HFFc6 (cell line): ENCODE measurements at places on chromosomes 6 and 20. TPM values are rescaled to one million over a fixed set of nuclear protein-coding genes. Genes with fewer than 3 reads are reported as not detected.
A peak's percentile ranks its signal among the peaks of the same experiment; 100 is the strongest.

- H3K36me3 ChIP-seq, result peaks cover 4% of the 10 kb centered on the region; the same call in 1 of the 2 replicates
- H3K27me3 ChIP-seq, result no peaks in the 10 kb centered on the region; the same call in 1 of the 2 replicates
- H3K4me1 ChIP-seq, result no peaks in the 10 kb centered on the region
Measured at GRCh38 chr6:51349857-51350256, 531.2 kb downstream of the TFAP2B start.

- no peak overlapping the region for H3K4me3 ChIP-seq
- no peak for DNase-seq
- H3K36me3 ChIP-seq, result no peaks in the 10 kb centered on the region
- peaks cover 2% of the 10 kb centered on the region; the same call in 1 of the 2 replicates for H3K4me1 ChIP-seq
- H3K27me3 ChIP-seq, result peaks cover 33% of the 10 kb centered on the region
- H3K27ac ChIP-seq, result no peak overlapping the region
Measured at GRCh38 chr20:44754554-44754953, 8.9 kb downstream of the KCNK15 start.

DNA sequence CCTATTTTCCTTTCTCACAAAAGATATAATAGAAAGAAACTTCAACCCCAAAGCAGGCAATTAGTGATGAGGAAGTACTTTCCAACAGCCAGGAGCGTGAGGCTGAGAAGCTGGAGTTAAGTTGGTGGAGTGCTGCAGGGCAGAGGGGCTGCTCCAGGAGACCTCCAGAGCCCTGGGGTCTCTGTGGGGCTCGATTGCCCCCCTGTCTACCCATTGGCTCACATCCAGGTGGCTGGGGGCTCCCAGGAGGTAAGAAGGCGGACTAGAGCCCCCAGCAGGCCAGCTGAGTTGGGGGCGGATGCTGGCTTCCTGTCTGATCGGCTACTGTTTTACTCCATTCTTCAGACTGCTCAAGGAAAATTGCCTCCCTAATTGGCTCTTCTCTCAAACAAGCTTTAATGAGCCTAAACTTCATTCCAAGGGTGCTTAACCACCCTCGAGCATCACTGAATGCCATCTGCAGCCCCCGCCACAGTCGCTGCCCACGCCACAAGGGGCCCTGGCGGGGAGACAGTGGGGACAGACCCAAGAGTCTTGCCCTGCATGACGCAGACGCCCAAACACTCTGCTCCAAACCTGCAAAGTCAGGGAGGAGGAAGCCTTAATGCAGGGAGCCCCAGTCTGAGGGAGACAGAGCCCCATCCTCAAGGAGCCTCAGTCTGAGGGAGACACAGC lies 78.6 kb downstream of the MDGA1 start:
- peak overlapping the region; percentile 40; the same call in 1 of the 2 replicates for H3K27ac ChIP-seq
- peaks cover 70% of the 10 kb centered on the region for H3K4me1 ChIP-seq
- H3K4me3 ChIP-seq, result no peak overlapping the region
- DNase-seq, result no peak
- H3K36me3 ChIP-seq, result no peaks in the 10 kb centered on the region

GRCh38 chr20:58984691-58985090 lies 3.6 kb downstream of the NELFCD start:
- H3K4me1 ChIP-seq, result peaks cover 22% of the 10 kb centered on the region
- peaks cover 31% of the 10 kb centered on the region for H3K36me3 ChIP-seq
- no peak overlapping the region for H3K4me3 ChIP-seq

- H3K4me3 ChIP-seq, result no peak overlapping the region
- H3K27ac ChIP-seq, result no peak overlapping the region
- no peak for DNase-seq
- no peaks in the 10 kb centered on the region for H3K36me3 ChIP-seq
Measured at GRCh38 chr6:119109654-119110325, 31.3 kb upstream of the FAM184A start.

GRCh38 chr6:158031381-158032353 lies 50.0 kb downstream of the SYNJ2 start:
- peak overlapping the region; percentile 78 for H3K4me3 ChIP-seq
- peaks cover 50% of the 10 kb centered on the region for H3K4me1 ChIP-seq
- peaks cover 10% of the 10 kb centered on the region for H3K27me3 ChIP-seq
- peak; percentile 83 for DNase-seq

GRCh38 chr20:44208165-44208564 lies 2.4 kb downstream of the OSER1 start:
- peak overlapping the region; percentile 96 for H3K27ac ChIP-seq
- peaks cover 43% of the 10 kb centered on the region for H3K36me3 ChIP-seq
- DNase-seq, result no peak
- H3K4me1 ChIP-seq, result peaks cover 75% of the 10 kb centered on the region
- peak overlapping the region; percentile 98 for H3K4me3 ChIP-seq
- H3K27me3 ChIP-seq, result peaks cover 5% of the 10 kb centered on the region

- no peak for DNase-seq
- no peak overlapping the region for H3K4me3 ChIP-seq
- H3K27ac ChIP-seq, result no peak overlapping the region
- peaks cover 11% of the 10 kb centered on the region; the same call in 1 of the 2 replicates for H3K27me3 ChIP-seq
Measured at GRCh38 chr20:53989401-53989800, 81.0 kb downstream of the BCAS1 start.

DNA sequence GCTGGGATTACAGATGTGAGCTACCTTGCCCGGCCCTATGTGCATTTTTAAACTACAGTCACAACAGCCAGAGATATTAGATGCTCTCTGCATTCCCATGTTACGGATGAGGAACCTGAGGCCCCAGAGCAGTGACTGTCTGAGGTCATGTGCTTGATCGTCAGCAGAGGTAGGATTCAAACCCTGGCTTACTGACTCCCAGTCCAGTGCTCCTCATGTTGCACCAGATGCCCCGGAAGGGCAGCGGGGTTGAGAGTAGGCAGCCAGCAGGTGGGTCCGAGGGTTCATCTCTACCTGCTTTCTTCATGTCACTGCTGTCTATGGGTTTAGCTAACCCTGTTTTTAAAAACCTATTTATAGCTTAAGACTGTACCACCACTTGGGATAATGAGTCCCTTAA lies 9.3 kb upstream of the ZNF335 start:
- no peaks in the 10 kb centered on the region for H3K36me3 ChIP-seq
- H3K4me3 ChIP-seq, result no peak overlapping the region
- H3K27me3 ChIP-seq, result peaks cover 11% of the 10 kb centered on the region

MRS2 gene
- 17.3 to 20.4 TPM (median 19.8 TPM) in 3 replicates for total RNA-seq

BEND6 gene
- total RNA-seq, result 9.4 to 11.1 TPM (median 10.2 TPM) in 3 replicates

ENPP4 gene
- total RNA-seq, result 0.04 TPM in 1 of 3 replicates, not detected in the others

ADTRP gene
- 0.71 and 0.91 TPM in 2 replicates for total RNA-seq

TP53TG5 gene
- total RNA-seq, result not detected in 3 replicates
